ENCODE measurements at places on chromosomes 7 and 10.

DNA sequence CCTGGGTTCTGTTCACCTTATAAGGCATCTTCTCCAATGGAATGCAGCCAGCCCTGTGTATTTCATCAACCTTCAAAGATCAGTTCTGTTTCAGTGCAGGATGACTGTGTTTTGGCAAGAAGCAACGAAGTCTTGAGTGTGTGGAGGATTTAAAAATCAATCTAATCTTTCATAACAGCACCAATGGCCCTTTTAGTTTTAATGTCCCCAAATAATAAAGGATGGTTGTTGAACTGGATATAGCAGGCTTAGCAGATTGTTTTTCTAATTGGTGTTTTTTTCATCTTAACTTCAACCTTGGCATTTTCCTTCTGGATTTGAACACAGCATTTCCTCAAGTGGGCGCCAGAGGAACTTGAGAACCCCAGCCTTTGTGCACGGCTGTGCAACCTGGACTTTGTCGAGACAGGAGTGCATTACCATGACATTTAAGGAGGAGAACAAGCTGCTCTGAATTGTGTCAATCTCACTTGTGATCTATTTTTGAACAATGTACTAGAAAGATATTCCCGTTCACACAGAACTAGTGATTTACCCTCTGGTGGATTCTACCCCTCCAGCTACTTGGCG, 313.3 kb upstream of the AKR1E2 start:
- DNase-seq: no peak

- DNase-seq: no peak
Measured at GRCh38 chr10:43365001-43365400, 6.4 kb upstream of the FXYD4 start.

- DNase-seq: no peak
Measured at GRCh38 chr10:111347386-111348013, 270.7 kb downstream of the ADRA2A start.

DNA sequence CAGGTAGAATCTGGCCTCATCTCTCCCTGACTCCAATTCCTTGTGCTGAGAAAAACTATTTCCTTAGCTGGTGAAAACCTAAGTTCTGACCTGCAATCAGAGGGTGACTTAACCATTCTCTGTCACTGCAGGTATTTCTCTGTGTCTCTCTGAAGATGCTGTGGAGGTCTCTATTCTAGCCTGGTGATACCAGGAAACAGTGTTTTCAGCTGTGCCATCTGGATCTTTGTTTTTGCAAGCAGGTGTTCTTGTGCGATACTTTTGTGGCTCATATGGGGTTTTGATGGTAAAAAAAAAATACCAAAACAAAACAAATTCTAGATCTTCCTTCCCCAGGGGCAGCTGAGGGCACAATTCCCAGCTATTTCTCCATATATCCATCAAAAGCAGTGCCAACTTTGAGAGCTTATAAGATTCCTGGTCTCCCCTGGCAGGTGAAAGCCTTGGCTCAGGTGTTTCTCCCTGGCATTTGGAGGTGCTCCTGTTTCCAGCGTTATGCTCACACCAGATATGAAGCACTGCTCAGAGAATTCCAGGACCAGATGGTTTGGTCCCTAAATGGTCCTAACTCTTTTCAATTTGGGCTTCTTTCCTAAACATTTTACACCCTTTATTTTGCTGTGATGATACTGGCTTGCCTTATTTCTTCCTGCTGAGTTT, 9.9 kb upstream of the NPVF start:
- no peak for DNase-seq

DNA sequence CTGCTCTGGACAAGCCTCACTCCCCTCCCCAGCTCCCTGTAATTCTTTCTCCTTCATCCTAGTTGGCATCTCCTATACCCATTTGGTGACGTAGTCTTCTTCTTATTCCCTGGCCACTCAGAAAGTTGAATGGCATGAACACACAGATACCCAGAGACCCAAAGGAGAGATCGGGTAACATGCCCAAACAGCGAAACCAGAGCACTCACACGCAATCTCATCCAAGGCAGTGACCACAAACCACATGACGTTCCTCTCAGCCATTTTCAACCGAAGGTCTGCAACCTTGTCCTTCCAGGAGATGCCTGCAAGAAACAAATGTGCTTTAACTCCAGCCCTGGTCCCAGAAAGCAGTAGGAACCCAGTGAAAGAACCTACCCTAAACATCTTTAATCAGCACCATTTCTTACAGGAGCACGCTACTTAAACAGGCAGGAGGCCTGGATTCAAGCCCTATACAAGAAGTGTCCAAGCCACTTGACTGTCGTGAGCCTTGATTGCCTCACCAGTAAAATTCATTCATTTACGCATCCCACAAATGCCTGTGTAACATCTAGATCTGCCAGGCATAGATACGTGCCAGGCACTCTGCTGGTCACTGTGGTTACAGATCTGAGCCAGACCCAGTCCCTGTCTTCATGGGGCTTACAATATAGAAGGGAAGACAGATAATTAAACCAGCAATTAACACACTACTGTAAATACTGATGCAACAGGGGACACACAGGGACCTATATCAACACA, 37.1 kb downstream of the XPNPEP1 start:
- no peak for DNase-seq

GRCh38 chr10:46288601-46289206, 1.9 kb downstream of the ANTXRL start:
- no peak for DNase-seq

GRCh38 chr7:69367780-69368179, 230.5 kb upstream of the AUTS2 start:
- no peak for DNase-seq

DNA sequence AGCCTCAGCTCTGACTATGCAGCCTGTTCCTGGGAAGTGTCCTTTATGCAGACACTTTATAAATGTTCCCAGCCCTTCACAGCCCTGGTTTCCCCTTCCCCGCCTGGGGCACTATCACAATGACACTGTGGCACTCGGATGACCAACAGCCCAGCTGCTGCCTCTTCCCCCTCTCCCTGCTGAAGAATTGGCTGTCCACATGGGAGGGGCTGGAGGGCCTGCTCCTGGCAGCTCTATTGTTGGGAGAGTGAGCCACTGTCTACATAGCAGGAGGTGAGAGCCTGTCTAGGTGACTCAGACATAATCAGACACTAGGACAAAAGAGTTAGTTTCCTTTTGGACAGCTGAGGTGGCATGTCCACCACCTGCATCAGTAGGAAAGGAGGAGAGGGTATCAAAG, 437.5 kb downstream of the PLXNA4 start:
- DNase-seq: no peak
